ENCODE measurements at places on chromosomes 7 and 10. TPM values are rescaled to one million over a fixed set of nuclear protein-coding genes. Genes with fewer than 3 reads are reported as not detected.

STEAP4 gene
- total RNA-seq: 21.6 TPM

CALHM3 gene
- not detected for total RNA-seq

ACTL6B gene
- not detected for total RNA-seq

BICC1 gene
- 24.9 TPM for total RNA-seq

TMEM26 gene
- not detected for total RNA-seq

ARMC3 gene
- not detected for total RNA-seq

TFR2 gene
- total RNA-seq: not detected

FLNC gene
- total RNA-seq: 418 TPM

EPDR1 gene
- total RNA-seq: 35.2 TPM

TCAF2 gene
- 0.83 TPM for total RNA-seq

HYCC1 gene
- 62.6 TPM for total RNA-seq

A1CF gene
- not detected for total RNA-seq

EBLN1 gene
- not detected for total RNA-seq

HOXA6 gene
- total RNA-seq: 0.66 TPM

CPEB3 gene
- 11.0 TPM for total RNA-seq

YAE1 gene
- total RNA-seq: 18.3 TPM

GPR26 gene
- total RNA-seq: not detected

UNCX gene
- total RNA-seq: not detected

HNRNPF gene
- total RNA-seq: 243 TPM

PRSS37 gene
- total RNA-seq: not detected

GBX1 gene
- not detected for total RNA-seq

CYP2W1 gene
- not detected for total RNA-seq

ZNF503 gene
- 56.1 TPM for total RNA-seq

DGKI gene
- total RNA-seq: 2.0 TPM

NCAPG2 gene
- total RNA-seq: 4.3 TPM

NEBL gene
- 3.5 TPM for total RNA-seq

NAT16 gene
- not detected for total RNA-seq
